ENCODE measurements at places on chromosomes 4 and X.

GRCh38 chr4:172596206-172596605 is 572.4 kb upstream of the GALNT7 start:
- DNase-seq: no peak

- DNase-seq: no peak
These were observed 30.8 kb downstream of the TRMT44 start for GRCh38 chr4:8471211-8471875.

DNA sequence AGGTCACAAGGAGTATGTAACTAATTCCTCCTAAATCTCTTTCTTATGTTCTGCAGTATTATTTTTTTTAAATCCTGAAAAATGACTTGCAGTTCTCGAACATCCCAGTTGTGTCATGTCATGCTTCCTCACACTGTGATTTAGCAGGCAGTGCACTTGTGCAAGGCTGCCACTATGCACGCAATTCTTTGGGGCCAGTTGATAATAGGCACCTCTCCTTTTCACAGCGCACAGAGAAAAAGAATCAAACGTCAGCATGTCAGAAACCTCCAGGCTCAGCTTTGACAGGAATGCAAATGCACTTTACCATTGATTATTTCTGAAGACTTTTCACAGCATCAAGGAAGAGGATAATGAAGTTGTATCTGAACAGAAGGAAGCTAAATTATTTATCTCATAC is 62.9 kb downstream of the FGF13 start:
- DNase-seq: no peak

DNA sequence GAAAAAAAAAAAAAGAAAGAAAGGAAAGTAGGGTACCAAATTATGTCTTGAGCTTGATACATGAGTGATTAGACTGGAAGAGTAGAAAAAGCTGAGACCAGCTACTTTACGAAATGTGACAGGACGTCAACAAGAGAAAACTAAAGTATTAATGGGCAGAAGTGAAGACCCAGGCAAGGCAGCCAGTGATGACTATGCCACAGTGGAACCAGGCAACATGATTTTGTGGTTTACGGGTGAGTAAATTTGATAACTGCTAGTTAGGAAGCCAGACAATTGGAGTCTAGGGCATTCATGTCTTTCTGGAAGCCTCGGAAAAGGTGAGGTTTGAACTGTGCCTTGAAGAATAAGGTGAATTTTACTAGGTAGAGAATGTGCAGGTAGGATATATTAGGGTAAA is 326.4 kb downstream of the TENM3 start:
- no peak for DNase-seq
